ENCODE measurements at places on chromosomes 7 and 10.

DNA sequence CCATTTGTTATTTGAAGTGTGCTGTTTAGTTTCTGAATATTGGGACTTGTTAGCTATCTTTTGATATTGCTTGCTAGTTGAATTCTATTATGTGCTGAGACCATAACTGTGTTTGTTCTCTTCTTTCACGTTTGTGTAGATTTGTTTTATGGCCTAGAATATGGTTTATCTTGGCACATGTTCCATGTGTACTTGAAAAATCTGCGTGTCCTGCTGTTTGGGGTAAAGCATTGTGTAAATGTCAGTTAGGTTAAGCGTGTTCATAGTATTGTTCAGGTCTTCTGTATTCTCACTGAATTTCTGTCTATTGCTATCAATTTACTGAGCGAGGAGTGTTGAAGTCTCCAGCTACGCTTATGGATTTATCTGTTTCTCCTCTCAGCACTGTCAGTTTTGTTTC is 19.4 kb downstream of the MMP21 start:
- DNase-seq = no peak

- DNase-seq = no peak
Observed at GRCh38 chr7:14376711-14377110, 387.2 kb upstream of the ETV1 start.

GRCh38 chr7:155461631-155462030 is 3.7 kb downstream of the EN2 start:
- DNase-seq = no peak

- DNase-seq = no peak
Observed at GRCh38 chr10:85222300-85222699, 893.9 kb downstream of the CCSER2 start.

DNA sequence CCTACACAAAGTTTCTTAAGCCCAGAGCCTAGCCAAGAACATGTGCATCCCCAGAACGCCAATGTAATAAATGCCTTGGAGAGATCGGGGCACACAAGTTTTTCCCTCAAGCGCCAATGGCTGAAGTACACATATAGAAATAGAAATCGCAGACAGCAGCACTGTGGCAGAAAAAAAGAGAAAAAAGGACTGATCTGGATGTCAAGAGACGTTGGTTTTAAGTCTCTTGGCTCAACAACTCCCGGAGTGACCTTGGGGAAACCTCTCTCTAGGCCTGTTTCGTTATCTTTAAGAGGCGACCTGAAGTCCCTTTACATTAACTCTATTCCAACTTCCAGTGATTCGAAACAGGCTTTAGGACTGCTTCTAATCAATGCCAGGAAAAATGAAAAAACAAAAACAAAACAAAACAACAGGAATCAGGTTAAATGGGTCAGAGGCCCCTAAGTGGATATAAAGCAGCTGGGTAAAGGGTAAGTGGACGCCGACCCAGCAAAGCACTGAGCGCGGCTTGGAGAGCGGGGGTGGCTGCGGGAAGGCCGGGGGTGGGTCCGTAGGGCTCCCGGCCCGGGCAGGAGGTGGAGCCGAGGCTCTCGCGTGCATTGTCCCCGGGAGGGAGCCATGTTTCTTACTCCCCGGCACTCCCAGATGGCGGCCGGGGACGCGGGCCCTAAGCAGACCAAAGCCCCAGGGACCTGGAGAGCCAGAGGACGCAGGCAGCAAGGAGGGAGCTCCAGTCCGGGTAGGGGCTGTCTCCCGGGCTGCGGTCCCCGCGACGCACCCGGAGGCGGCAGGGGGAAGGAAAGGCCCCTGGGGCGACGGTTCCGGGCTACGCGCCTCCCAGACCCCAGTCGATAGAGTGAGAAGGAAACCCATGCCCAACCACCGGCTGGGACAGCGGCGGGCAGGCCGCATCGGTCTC is 757 bp downstream of the EIF3A start:
- peak; percentile 72 for DNase-seq

DNA sequence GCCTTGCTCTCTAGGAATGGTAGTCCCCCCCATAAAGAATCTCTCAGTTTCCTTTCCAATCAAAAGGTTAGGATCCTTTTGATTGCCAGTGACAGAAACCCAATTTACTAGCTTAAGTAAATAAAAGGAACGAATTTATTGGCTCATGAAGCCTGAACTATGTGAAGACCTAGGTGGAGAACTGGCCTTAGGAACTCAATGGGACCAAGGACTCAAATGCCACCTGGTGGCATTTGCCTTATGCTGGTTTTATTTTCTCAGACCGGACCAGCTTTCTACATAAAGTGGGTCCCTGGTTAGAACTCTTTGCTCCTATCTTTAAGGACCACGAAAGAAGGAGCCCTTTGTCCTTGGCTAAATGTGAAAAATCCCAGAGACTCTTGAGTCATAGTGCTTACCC is 25.4 kb downstream of the CFTR start:
- DNase-seq = no peak

GRCh38 chr7:120360918-120361317 is 87.9 kb downstream of the KCND2 start:
- no peak for DNase-seq

- no peak for DNase-seq
Observed at GRCh38 chr10:43419997-43420368, 11.0 kb upstream of the HNRNPF start.

DNA sequence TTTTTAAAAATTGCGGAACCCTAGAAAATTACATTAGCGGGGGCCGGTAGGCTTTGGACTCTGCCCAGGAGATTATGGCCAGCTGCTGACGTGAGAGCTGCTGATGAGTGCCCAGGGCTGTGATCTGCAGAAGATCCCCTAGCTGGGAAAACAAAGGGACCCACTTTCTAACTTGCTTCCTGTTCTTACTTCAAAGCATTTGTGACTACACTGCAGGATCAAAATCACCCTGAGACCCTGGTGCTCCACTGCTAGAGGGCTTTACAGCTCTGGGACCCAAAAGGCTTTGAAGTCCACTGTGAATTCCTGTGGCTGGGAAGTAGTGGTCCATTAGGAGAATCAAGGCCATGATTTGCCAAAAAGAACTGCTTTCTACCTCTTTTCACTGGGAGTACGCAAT is 499.4 kb upstream of the AKR1E2 start:
- no peak for DNase-seq

GRCh38 chr7:157853076-157853788 is 516.4 kb downstream of the DNAJB6 start:
- DNase-seq = no peak

- no peak for DNase-seq
Observed at GRCh38 chr7:91140982-91141381, 123.3 kb upstream of the FZD1 start.

GRCh38 chr7:83697804-83698530 is 49.0 kb upstream of the SEMA3E start:
- DNase-seq = no peak
